ENCODE measurements at places on chromosomes 3 and 15.

DNA sequence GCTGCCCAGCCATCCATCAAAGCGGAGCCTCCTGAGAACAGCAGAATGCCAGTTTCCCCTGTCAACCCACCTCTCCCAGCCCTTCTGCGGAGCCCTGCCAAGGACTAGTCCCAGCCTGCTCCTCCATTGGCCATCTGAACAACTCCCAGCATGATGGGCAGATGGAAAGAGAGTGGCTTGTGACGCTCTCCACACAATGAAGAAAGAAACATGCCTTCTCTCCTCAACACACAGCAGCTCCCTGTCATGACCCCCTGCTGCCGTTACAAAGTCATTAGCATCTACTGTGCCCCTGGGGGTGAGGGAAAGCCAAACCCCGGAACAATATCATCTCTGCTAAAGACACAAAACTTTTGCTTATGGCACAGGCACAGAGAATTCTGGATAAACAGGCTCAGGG, 33.6 kb downstream of the MECOM start:
- DNase-seq: no peak

GRCh38 chr3:189771842-189772450, 140.8 kb downstream of the TP63 start:
- DNase-seq: no peak

DNA sequence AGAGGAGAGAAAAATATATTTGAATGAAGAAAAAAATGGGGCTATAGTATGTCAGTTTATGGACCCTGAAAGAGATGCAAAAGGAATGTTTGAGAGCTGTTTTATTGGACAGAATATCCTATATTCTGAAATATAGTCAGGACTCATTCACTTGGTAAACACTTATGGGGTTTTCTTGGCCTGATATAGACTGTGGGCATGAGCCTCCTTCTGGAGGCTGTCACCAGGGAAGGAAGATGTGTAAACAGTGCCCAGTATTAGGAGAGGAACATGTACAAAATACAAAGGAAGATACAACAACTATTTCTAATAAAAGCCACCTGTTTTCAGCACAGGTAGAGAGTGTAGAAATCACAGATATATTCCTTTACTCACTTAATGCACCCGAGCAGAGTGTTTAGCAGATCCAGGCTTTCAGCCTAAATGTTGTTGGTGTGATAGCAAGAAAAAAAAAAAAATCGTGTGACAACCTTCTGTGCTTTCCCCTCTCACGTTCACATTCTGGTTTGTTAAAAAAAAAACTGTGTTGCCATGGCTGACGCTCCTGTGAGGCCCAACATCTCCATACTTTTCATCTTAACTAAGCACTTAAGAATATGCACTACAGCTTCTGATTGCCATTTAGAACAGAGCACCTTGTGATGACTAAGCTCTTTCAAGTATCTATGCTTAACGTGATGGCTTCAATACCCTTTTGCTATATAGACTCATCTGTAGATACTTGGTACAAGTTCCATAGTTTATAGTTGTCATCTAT, 134.1 kb downstream of the MBNL1 start:
- no peak for DNase-seq

- no peak for DNase-seq
Measured at GRCh38 chr3:134699721-134700120, 48.9 kb upstream of the KY start.

DNA sequence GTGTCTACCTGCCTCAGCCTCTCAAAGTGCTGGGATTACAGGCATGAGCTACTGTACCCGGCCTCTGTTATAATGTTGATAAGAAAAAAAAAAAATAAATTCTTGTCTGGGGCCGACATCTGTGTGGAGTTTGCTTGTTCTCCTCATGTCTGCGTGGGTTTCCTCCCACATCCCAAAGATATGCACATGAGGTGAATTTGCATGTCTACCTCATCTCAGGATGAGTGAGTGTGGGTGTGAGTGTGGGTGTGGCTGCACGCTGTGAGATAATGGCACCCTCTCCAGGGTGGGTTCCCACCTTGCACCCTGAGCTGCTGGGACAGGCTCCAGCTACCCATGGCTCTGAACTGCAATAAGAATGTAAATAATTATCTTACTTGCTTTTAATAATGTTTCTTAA, 25.9 kb upstream of the UACA start:
- no peak for DNase-seq

DNA sequence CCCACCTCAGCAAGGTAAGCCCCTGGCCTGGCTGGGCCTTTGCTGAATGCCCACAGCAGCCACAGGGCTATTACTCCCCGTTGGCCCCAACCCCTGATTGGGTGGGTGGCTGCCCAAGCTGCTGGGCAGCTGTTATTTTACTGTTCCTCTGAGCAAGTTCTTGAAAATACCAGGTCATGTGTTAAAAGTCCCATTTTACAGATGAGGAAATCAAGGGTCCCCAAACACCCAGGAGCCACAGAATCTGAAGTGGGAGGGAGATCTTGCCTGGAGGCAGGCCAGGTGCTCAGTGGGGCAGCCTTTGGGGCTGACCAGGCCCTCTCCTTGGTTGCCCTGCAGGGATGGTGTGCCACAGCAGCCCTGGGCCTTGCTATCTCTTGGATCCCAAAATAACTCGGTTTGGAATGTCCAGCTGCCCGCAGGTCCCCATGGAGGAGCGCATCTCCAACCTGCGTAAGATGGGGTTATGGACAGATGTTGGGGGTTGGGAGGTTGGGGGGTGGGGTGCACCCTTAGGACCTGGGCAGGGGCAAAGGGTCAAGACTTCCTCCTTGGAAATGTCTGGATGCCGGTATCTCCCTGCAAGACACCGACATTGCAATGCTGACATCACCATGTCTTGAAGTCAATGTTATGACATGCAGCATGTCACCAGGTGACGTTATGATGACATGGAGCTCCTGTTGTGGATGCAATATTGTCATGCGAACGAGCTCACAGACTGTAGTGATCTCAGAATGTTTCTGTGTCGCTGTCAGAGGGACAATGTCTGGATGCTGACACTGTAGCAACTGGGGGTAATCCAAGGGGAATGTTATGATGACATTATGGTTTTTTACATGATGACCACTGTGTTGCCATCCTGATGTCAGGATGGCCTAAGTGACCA, 13.3 kb upstream of the CSPG4 start:
- peak; percentile 44 for DNase-seq

- DNase-seq: no peak
Measured at GRCh38 chr15:80645494-80646065, 49.5 kb upstream of the ABHD17C start.

GRCh38 chr3:184579513-184579912, 17.9 kb downstream of the EPHB3 start:
- no peak for DNase-seq

- DNase-seq: no peak
Measured at GRCh38 chr15:72790302-72790910, 6.8 kb upstream of the ADPGK start.

- DNase-seq: no peak
Measured at GRCh38 chr3:140584549-140584948, 93.3 kb upstream of the TRIM42 start.

GRCh38 chr3:46353647-46354410, at the start of gene CCR2:
Gene CCR2 (plus strand): TSS chr3:46354111. CDS start chr3:46357528, 3,417 bp downstream.
- no peak for DNase-seq

GRCh38 chr3:186551387-186551786, 7.2 kb upstream of the CRYGS start:
- no peak for DNase-seq

- no peak for DNase-seq
Measured at GRCh38 chr15:96339619-96340347, 9.3 kb downstream of the NR2F2 start.

- DNase-seq: no peak
Measured at GRCh38 chr3:69458803-69459365, 73.0 kb upstream of the FRMD4B start.

GRCh38 chr15:80966431-80967197, 23.0 kb downstream of the MESD start:
- DNase-seq: no peak

DNA sequence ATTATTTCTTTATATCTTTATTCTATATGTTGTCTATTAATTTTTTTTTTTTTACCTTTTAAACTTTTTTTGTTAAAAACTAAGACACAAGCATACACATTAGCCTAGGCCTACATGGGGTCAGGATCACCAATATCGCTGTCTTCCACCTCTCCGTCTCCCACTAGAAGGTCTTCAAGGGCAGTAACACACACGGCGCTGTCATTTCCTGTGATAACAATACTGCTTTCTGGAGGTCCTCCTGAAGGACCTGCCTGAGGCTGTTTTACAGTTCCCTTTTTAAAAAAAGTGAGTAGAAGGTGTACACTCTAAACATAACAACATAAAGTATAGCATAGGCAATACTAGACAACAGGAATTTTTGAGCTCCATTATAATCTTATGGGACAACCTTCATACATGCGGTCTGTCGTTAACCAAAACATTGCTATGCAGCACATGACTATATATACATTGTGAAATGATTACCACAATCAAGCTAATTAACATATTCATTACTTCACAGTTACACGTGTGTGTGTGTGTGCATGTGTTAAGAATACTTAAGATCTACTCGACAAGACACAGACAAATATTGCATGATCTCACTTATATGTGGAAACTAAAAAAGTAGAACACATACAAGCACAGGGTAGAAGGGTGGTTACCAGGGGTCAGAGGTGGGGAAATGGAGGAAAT, 20.8 kb downstream of the RAB6B start:
- no peak for DNase-seq

GRCh38 chr3:114608293-114608692, 314.5 kb downstream of the TIGIT start:
- DNase-seq: no peak

- DNase-seq: no peak
Measured at GRCh38 chr15:73965758-73966113, 26.4 kb downstream of the STOML1 start.

DNA sequence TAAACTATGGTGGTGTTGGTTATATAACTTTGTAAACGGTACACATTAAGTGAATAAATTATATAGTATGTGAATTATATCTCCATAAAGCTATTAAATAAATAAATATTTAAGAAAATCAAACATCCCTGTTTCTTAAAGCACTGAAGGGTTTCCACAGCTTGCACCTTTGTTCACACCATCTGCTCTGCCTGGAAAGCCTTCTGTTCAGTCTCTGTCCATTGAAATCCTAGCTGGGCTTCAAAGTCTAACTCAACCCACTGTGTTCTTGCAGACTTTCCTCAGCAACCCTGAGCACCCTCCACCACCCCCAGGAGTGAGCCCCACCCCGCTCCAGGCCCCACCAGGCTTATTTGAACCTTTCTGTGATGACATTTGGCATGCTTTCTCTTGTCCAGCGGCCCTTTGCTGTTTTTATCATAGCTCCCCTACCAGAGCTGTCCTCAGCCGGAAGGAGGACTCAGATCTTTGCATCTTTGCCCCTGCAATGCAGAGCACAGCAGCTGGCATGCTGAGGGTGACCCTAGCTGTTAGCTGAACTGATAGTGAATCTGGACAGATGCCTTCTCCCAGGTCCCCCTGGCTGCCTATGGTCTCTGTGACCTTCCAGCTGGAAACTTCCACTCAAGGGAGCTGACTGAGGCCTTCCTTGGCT, 105.2 kb downstream of the DAPK2 start:
- no peak for DNase-seq
